Left ventricle myocardium superior (tissue), 1 donor: ENCODE measurements at places on chromosomes 16 and 17. TPM values are rescaled to one million over a fixed set of nuclear protein-coding genes. Genes with fewer than 3 reads are reported as not detected.

Gene SLC35G6
- total RNA-seq = not detected

DNA sequence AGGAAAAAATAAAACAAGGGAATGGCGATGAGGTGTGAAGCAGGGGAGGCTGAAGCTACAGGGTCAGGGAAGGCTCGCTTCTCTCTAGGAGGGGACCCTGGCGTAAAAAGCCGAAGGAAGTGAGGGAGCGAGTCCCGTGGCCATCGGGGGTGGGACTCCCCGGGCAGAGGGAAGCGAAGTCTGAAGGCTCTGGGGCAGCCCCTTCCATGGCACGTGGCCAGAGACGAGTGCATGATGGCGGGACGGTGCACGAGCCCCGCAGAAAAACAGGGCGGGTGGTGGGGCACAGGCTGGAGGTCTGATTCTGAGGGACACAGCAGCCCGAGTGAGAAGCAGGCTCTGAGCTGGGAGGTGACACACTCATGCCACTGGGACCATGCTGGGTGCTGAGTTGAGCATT lies 21.1 kb upstream of the NCBP3 start:
- no peak for DNase-seq

DNA sequence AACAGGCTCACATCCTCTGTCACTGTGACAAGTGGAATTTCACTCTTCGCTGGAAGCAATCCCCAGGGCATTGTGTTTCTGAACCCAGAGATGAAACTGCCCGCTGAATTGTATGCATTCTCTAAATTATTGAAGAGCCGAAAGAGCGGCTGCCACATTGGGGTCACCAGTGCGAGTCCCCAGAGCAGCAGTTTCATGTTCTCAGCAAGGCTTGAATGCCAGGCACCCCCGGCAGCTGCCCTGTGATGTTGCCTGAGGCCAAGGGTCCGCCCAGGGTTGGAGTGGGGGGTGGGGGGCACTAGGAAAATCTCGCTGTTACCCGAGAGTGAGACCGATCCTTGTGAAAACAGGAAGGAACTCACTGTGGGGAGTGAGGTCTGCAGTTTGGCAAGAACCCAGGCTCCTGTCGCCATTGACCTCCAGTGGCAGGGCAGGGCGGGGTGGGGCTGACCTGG lies 20.7 kb upstream of the BCAR1 start:
- DNase-seq = no peak

Gene DHRS7B
- 18.6 TPM for total RNA-seq

- DNase-seq = peak; percentile 75
Observed at GRCh38 chr16:30539000-30539964, 4.6 kb upstream of the ZNF747 start.
